ENCODE measurements at places on chromosomes 6 and 20.

GRCh38 chr6:1486387-1486786, 97.0 kb downstream of the FOXF2 start:
- H3K27me3 ChIP-seq, result no peaks in the 10 kb centered on the region
- DNase-seq, result no peak

- H3K4me3 ChIP-seq, result no peak overlapping the region
- H3K4me1 ChIP-seq, result no peaks in the 10 kb centered on the region
- no peak overlapping the region for H3K27ac ChIP-seq
- no peak for DNase-seq
Observed at GRCh38 chr6:56479381-56479780, 163.3 kb downstream of the DST start.

- no peak overlapping the region for H3K4me3 ChIP-seq
- peaks cover 19% of the 10 kb centered on the region for H3K4me1 ChIP-seq
- H3K36me3 ChIP-seq, result no peaks in the 10 kb centered on the region
- DNase-seq, result no peak
- H3K27ac ChIP-seq, result no peak overlapping the region
Observed at GRCh38 chr6:113701552-113702254, 155.4 kb upstream of the MARCKS start.

GRCh38 chr6:12958052-12958706, 241.6 kb downstream of the PHACTR1 start:
- peak overlapping the region; percentile 85 for H3K4me3 ChIP-seq
- peaks cover 12% of the 10 kb centered on the region for H3K27me3 ChIP-seq
- DNase-seq, result no peak
- peak overlapping the region; percentile 0 for H3K27ac ChIP-seq
- H3K4me1 ChIP-seq, result peaks cover 18% of the 10 kb centered on the region

GRCh38 chr6:63504777-63505384, 67.4 kb upstream of the LOC128125822 start:
- no peak overlapping the region for H3K4me3 ChIP-seq
- H3K27ac ChIP-seq, result no peak overlapping the region
- H3K4me1 ChIP-seq, result no peaks in the 10 kb centered on the region

DNA sequence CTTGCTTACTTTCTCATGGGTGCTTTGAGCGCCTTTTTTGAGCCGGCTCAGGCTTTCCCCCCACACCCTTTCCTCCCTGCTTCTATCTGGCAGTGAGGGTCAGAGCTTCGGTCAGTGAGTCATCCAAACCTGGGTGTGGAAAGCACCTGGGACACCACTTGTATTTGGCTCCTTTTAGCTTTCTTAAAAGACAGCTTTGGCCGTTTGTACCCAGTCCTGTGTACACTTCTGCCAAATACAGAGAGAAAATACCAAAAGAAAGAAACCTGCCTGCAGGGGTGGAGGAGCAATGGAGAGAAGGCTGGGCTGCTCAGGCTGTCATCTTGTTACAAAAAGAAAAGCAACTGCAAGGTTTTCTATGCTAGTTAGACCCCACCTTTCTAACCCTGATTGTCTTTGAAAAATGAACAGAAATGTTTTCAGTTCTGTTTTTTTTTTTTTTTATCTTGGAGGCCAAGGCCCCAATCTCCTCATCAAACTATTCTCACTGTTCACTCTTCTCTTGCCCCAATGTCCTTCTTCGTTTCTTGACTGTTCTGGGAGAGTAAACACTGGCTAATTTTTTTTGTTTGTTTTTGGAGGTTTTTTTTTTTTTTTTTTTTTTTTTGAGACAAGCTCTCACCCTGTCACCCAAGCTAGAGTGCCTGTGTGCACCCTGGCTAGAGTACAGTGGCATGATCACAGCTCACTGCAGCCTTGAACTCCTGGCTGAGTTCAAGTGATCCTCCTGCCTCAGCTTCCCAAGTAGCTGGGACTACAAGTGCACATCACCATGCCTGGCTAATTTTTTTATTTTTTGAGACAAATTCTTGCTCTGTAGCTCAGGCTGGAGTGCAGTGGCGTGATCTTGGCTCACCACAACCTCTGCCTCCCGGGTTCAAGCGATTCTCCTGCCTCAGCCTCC, 76.4 kb downstream of the SSR1 start:
- H3K4me3 ChIP-seq, result no peak overlapping the region
- H3K27ac ChIP-seq, result peak overlapping the region; percentile 38
- H3K36me3 ChIP-seq, result peaks cover 18% of the 10 kb centered on the region
- DNase-seq, result peak; percentile 29

DNA sequence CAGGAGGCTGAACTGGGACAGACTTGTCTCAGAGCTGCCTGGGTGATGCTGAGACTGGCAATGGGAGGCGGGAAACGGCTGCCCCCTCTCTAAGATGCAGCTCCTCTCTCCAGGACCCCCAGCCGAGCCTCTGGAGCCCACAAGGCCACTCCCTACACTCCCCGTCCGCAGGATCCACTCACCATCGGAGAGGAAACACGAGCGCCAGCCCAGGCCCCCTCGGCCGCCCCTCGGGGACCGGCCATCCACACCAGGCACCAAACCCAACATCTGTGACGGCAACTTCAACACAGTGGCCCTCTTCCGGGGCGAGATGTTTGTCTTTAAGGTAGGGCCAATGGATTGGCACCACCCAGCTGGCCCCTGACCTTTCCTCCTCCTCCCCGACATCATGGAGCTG, 10.8 kb downstream of the MMP24OS start:
- no peaks in the 10 kb centered on the region for H3K27me3 ChIP-seq
- H3K27ac ChIP-seq, result no peak overlapping the region
- H3K4me1 ChIP-seq, result peaks cover 15% of the 10 kb centered on the region

- no peaks in the 10 kb centered on the region for H3K27me3 ChIP-seq
- H3K27ac ChIP-seq, result peak overlapping the region; percentile 66
- no peak for DNase-seq
Observed at GRCh38 chr6:138654715-138655634, 118.6 kb upstream of the CCDC28A start.

GRCh38 chr6:5471637-5472398, 210.5 kb downstream of the FARS2 start:
- H3K4me3 ChIP-seq, result no peak overlapping the region
- H3K4me1 ChIP-seq, result peaks cover 12% of the 10 kb centered on the region
- H3K27me3 ChIP-seq, result no peaks in the 10 kb centered on the region
- no peaks in the 10 kb centered on the region for H3K36me3 ChIP-seq

- no peak for DNase-seq
- H3K4me3 ChIP-seq, result no peak overlapping the region
- H3K36me3 ChIP-seq, result no peaks in the 10 kb centered on the region
- H3K27me3 ChIP-seq, result no peaks in the 10 kb centered on the region
- no peak overlapping the region for H3K27ac ChIP-seq
- H3K4me1 ChIP-seq, result peaks cover 12% of the 10 kb centered on the region
Observed at GRCh38 chr6:147983581-147984366, 358.9 kb upstream of the SASH1 start.

GRCh38 chr6:116447052-116447451, 14.1 kb upstream of the CALHM6 start:
- H3K27ac ChIP-seq, result peak overlapping the region; percentile 99
- DNase-seq, result no peak
- peaks cover 60% of the 10 kb centered on the region for H3K4me1 ChIP-seq
- H3K27me3 ChIP-seq, result no peaks in the 10 kb centered on the region

GRCh38 chr6:45590226-45590625, 212.5 kb upstream of the SUPT3H start:
- H3K27me3 ChIP-seq, result no peaks in the 10 kb centered on the region
- no peak overlapping the region for H3K4me3 ChIP-seq
- no peaks in the 10 kb centered on the region for H3K36me3 ChIP-seq
- peaks cover 30% of the 10 kb centered on the region for H3K4me1 ChIP-seq
- peak overlapping the region; percentile 86 for H3K27ac ChIP-seq

GRCh38 chr6:161271343-161272030, 2.4 kb downstream of the AGPAT4 start:
- H3K36me3 ChIP-seq, result peaks cover 2% of the 10 kb centered on the region
- H3K4me3 ChIP-seq, result no peak overlapping the region
- H3K27ac ChIP-seq, result no peak overlapping the region
- no peaks in the 10 kb centered on the region for H3K27me3 ChIP-seq
- no peak for DNase-seq

DNA sequence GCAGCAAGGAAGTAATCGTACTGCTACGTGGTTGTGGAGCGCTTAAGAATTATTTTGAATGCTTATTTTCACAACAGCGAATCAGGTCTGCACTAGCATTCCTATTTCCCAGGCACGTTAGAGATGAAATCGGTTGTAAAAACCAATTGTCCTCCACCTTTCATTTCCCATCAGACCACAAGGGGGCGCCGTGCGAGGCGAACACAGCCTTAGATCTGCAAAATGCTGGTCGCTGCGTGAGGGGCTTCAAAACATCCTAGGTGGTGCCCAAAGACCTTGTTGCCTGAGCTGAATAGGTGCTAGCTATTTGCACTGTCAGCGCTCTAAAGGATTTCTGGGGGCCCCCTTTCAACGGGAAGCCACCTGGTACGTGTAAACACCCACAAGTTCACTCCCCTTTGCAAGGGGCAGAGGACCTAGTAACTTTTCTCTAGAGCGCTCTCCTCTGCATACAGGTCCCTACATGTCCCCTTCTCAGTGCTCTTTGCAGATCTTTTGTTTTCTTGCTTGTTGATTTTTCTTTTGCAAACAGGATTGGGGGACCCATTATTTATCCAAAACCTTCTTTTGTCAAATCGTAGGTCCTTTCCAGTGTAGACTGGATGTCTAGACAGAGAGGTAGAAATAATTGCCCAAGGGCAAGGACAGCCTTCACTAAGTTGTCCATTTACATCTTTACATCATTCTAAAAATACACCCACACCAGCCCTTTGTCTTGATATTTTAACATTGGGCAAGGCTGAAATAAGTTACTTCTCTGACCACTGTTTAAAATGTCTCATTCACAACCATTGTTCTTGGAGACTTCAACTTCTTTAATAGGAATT, 59.8 kb downstream of the NEDD9 start:
- H3K27me3 ChIP-seq, result no peaks in the 10 kb centered on the region
- no peak for DNase-seq
- H3K36me3 ChIP-seq, result no peaks in the 10 kb centered on the region
- H3K4me1 ChIP-seq, result peaks cover 14% of the 10 kb centered on the region
- no peak overlapping the region for H3K27ac ChIP-seq

GRCh38 chr6:134080171-134080795, 27.9 kb upstream of the SLC2A12 start:
- no peaks in the 10 kb centered on the region for H3K36me3 ChIP-seq
- DNase-seq, result no peak
- H3K4me3 ChIP-seq, result no peak overlapping the region
- no peaks in the 10 kb centered on the region for H3K27me3 ChIP-seq
- H3K4me1 ChIP-seq, result peaks cover 3% of the 10 kb centered on the region

GRCh38 chr6:33812669-33813068, 8.9 kb upstream of the MLN start:
- no peak overlapping the region for H3K4me3 ChIP-seq
- peaks cover 2% of the 10 kb centered on the region for H3K4me1 ChIP-seq
- no peaks in the 10 kb centered on the region for H3K36me3 ChIP-seq
- peak; percentile 81 for DNase-seq
- H3K27ac ChIP-seq, result no peak overlapping the region

DNA sequence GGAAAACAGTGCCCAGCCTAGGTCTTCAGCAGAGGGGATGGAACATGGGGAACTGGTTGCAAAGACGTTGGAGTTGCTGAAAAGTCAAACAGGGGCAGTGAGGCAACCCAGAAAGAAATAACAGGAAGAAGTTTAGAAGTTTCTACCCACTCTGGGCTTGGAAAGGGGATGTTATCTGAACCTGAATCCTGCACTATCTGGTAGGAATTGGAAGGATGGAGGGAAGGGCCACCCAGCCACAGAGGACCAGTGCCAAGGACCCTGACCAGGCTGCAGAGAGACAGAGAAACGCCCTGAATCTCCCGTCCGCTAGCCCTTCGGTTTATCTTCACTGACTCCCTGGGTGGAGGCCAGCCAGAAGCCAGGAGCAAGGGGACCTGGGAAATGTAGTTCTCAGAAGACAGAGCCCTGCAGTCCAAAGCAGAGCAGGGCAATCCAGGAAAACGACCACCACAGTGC, 217.3 kb upstream of the RREB1 start:
- H3K27ac ChIP-seq, result no peak overlapping the region
- H3K4me3 ChIP-seq, result no peak overlapping the region
- no peaks in the 10 kb centered on the region for H3K27me3 ChIP-seq
- no peaks in the 10 kb centered on the region for H3K4me1 ChIP-seq
- no peaks in the 10 kb centered on the region for H3K36me3 ChIP-seq
- no peak for DNase-seq

DNA sequence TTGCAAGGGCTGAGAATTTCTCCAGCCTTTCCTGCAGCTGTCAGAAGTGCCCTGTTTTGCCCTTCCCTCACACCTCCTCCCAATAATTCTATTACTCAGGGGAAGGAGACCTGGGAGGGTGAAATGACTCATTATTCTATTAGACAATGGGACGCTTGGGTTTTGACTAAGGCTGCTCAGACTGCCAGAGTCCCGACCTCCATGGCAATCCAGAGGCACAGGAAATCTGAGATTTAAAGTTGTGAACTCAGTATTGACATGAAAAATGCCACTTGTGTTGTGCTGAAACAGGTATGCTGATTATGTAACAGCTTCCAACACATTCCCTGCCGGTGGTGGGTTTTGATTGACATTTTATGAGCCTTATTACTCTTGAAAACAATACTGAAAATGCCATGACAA, 625.9 kb upstream of the FLRT3 start:
- H3K4me1 ChIP-seq, result no peaks in the 10 kb centered on the region
- no peak overlapping the region for H3K27ac ChIP-seq
- no peak for DNase-seq
- peaks cover 4% of the 10 kb centered on the region for H3K36me3 ChIP-seq
- no peak overlapping the region for H3K4me3 ChIP-seq
- no peaks in the 10 kb centered on the region for H3K27me3 ChIP-seq

DNA sequence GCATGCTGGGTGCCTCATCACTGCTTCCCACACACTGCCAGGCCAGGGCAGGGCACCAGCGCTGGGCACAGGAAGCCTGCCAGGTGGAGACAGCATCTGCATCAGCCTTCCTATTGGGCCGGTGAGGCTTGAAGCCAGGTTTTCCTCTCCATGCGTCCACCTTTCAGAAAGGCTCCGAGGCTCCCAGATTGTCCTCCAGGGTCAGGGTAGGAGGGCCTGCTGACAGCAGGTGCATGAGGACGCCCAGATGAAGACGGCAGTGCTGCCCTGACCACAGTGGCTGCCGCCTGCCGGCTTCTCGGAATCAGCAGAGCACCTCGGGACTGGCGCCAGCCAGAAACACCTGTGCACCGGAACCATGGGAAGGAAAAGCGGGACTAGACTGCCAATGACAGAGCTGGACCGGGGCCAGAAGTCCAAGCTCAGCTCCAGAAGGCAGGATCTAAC, 170.5 kb upstream of the CST7 start:
- peaks cover 3% of the 10 kb centered on the region for H3K36me3 ChIP-seq
- no peaks in the 10 kb centered on the region for H3K27me3 ChIP-seq
- H3K4me3 ChIP-seq, result no peak overlapping the region
- peak; percentile 69 for DNase-seq

DNA sequence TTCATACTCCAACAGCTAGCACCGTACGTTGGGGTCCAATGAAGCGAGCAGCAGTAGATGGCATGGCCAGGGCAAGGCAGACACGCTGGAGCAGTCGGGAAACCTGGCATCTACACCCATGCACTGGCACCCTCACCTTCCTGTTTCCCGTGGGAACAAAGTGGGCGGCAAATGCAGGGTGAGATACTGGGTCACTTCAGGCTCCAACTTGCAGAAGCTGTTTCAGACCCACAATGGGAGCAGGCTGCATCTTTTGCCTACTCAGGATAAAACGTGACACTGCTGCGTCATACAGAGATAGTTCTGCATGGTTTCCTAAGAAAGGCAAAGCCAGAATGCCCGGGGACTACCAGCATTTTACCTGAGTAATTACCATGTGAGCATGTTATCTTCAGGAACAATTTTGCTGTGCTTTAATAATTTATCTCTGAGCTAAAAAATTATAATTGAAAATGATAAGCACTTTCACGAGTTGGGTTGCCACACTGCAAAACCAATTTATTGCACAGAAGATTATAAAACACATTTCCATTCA, 10.9 kb upstream of the CD93 start:
- H3K4me3 ChIP-seq, result no peak overlapping the region
- peaks cover 2% of the 10 kb centered on the region for H3K27me3 ChIP-seq
- H3K27ac ChIP-seq, result no peak overlapping the region
- no peaks in the 10 kb centered on the region for H3K4me1 ChIP-seq
- no peak for DNase-seq
